HEK293T (cell line): ENCODE measurements at places on chromosomes 1 and 21.

- no peak for DNase-seq
Measured at GRCh38 chr21:14846621-14847020, 218.2 kb downstream of the NRIP1 start.

DNA sequence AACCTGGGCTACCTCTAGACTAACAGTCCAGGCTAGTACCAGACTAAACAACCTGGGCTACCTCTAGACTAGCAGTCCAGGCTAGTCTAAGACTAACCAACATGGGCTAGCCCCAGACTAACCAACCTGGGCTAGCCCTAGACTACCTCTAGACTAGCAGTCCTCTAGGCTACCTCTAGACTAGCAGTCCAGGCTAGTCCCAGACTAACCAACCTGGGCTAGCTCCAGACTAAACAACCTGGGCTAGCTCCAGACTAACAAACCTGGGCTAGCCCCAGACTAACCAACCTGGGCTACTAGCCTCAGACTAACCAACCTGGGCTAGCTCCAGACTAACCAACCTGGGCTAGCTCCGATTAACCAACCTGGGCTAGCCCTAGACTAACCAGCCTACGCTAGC is 2.0 kb downstream of the TFF2 start:
- no peak for DNase-seq

- peak; percentile 85 for DNase-seq
Measured at GRCh38 chr1:242017580-242018233, 18.8 kb upstream of the MAP1LC3C start.

DNA sequence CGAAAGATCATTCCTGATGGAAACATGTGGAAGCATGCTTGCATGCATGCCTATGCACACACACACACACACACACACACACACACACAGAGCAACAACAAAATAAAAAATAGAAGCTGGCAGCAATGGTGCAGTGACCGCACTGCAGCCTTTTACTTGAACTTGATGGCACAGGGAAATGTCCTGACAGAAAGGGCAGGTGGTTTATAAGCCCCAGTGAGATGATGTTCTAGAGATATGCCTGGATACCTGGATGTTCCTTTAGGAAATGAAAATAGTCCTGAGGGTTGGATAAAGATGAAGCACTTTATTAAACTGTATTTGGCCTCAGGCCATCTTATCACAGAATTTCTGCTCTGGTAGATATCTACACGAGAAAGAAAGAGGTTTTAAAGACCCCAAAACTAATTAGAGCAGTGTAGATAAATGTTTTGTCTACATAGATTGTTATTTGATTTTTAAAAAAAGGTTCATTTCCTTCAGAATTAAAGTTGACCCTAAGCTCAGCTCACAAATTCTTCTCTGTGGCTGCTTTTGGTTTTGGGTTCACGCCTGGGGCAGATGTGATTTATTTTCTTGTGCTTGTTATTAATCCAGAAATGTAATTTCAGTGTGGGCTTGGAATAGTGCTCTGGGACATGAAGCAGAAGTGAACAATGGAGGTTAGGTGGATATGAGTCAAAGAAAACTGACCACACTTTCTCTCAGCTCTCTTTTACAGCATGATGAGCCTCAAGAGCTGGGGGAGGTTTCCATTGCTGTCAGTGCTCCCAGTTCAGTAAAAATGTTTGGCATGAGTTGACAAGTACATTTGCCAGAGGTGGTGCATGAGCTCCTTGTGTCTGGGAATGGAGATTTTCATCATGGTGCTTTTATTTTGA is 22.9 kb downstream of the ADAM30 start:
- no peak for DNase-seq

- no peak for DNase-seq
Measured at GRCh38 chr1:84709131-84709530, 18.9 kb upstream of the SSX2IP start.

DNA sequence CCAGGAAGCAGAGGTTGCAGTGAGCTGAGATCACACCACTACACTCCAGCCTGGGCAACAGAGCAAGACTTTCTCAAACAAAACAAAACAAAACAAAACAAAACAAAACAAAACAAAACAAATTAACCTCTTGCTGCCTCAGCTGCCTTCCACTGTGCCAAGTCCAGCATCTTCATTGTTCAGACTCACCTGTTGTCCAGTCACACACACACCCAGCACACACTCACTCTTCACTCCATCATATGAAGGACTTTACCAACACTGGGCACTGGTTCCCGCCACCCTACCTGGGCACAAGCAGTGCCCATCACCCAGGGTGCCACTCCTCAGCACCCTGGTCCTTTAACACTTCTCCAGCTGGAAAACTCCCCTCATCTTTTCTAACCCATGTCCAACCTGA is 14.6 kb downstream of the PYCR2 start:
- no peak for DNase-seq

DNA sequence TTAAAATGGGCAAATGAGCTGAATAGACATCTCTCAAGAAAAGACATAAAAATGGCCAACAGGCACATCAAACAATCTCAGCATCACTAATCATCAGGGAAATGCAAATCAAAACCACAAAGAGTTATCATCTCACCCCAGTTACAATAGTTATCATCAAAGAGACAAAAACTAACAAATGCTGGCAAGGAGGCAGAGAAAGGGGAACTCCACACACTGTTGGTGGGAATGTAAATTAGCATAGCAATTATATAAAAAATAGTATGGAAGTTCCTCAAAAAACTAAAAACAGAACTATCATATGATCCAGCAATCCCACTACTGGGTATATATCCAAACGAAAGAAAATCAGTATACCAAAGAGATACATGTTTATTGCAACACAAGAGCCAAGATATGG is 68.7 kb downstream of the DENND1B start:
- no peak for DNase-seq

DNA sequence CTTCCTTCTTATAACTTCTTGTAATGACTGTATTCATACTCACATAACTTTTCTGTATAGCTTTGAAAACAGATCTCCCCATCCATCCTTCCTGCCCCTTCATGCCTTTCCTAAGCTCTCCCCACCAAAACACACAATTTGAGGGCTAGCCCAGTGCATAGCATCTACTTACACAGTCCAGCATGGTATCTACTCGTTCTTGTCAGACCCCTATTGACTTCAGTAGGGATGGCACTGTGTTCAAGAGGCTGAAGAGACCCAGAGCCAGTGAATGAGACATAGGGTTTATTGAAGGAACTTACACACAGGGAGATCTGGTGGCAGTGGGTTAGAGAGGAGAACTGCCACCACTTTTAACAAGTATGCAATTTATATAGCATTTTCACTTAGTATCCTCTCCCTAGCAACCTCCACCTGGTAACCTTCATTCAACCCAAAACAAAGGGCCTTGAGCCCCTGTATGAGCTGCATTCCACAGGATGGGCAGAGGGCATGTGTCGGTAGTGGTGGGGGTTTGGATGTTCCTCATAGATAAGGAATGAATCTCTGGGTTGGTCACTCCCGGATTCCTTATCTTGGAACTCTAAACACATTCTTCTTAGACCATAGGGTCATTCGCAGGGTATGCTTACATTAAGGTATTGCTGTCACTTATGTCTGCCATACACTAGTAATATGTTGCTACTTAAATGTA is 64.9 kb upstream of the GNG12 start:
- no peak for DNase-seq

DNA sequence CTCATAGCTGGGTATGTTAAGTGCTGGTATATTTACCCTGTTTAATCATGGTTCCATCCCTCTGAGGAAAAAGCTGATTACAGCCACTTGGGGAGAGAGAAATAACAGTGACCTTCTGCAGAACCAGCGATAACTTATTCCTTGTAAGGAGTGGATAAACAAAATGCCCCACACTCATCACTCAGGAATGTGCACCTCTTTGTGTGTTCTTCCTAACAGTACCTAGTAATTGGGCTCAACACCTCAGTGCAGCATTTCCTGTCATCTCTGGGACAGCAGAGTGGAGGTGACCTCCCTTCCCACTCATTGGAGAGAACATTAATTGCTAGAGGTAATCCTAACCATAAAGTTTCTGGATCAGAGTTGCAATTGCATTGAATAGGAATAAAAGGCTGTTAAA is 112.5 kb upstream of the F3 start:
- no peak for DNase-seq

DNA sequence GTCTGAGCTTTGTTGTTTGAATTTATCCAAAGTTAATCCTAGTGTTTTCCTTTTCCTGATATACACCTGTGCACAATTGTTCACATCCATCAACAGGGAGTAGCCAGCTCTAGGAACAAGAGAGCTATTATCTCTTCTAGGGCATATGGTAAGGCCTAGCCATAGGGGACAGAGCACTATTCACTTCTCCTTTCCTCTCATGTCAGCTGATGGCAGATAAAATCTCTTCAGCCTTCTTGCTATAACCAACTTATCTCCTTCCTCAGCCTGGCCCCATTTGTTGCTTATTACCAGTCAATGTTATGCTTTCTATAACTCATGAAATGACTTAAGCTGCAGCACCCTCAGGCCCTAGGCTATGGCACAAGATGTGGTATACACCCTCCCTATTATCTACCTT is 38.9 kb downstream of the PATJ start:
- DNase-seq = no peak

DNA sequence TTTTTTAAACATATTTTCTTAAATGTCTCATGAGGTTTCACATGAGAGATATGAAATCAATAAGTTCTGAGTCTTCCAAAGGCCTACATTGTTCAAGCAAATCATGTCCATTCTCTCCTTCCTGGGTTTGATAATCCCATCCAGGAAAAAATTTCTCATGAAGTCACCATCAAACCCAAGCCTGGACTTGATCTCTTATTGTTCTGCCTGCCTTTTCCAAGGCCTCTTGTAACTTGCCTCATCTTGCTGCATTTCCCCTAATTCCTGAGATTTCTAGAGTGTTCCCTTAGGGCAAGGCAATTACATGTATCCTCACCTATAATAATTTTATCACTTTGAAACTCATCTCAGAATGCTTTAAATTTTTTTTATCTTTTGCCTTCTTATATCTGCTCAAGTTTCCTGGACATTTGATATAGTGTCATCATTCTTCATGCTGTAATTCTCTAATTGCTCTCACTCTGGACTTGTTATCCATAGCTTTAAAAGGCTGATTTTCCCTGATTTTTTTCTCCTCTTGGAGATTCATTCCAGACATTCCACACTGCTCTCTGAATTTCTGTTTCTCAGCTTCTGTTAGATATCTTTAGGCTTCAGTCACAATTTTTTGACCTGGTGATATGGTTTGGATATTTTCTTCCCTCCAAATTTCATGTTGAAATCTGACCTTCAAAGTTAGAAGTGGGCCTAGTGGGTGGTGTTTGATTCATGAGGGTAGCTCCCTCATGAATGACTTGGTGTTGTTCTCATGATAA is 126.4 kb downstream of the LRRC7 start:
- no peak for DNase-seq

- no peak for DNase-seq
Measured at GRCh38 chr1:29664711-29665110, 428.4 kb downstream of the PTPRU start.

DNA sequence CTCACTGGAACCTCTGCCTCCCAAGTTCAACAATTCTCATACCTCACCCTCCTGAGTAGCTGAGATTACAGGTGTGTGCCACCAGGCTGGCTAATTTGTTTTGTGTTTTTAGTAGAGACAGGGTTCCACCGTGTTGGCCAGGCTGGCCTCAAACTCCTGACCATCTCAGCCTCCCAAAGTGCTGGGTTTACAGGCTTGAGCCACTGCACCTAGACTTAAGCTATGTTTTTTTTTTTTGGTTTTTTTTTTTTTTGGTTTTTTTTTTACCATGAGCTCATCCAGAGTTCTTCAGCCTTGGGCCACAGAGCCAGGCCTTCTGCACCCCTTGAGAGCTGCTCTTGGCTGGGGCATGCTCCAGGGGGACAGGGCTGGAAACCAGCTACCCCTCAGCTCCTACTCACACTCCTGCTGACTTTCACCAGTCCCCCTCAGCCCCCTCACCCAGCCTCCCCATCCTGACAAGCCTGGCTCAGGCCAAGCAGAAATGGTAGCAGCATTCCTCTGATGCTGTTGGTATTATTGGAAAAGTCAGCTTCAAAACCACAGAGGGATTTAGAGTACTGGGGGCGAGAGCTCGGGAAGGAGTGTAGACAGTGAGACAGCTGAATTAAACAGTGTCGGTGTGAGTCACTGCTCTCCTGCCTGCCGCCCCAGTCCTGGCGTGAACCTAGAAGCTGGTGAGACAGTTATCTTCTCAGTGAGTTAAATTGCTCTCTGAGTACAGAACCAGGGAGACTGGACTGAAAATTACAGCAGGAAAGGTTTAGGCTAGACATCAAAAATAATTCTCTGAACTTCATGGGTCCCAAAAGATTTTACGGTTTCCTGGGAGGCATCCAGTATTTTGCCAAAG is 63.7 kb downstream of the NAV1 start:
- no peak for DNase-seq

DNA sequence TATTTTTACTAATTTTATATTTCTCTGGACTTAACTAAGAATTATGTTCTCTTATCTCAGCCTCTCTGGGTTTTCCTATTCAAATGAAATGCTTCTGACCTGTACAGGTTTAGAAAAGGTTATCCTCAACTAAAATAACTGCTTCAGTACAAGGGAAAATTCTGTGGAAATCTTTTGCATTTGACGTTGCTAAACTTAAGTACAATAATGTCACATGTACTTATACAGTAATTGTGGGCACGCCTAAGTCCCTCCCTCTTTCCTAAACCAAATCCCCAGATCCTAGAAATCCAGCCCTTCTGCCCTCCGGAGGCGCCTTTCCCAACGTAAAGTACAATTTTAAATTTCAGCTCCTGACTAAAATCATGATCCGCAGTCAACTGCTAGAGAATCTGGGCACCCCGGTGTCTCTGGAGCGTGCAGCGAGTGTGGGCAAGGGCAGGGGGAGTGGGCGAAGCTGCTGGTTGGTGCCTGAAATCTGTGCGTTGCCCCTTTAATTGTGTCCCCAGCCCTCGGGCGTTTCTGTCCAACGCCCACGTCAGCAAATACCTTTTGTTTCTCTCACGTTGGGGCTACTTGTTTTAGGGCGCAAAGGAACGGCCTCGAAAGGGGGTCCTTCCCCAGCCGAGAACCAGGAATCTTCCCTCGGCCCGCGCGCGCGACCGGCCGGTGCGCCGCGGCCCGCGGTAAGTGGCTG is at the start of gene ZBTB8A:
ZBTB8A (plus strand) TSS at position 541 of the 697 bp plus-strand sequence. CDS start 53,505 bp downstream, outside the sequence.
- DNase-seq = peak; percentile 68
